ENCODE measurements at places on chromosomes 5 and 9. TPM values are rescaled to one million over a fixed set of nuclear protein-coding genes. Genes with fewer than 3 reads are reported as not detected.

GRCh38 chr9:90921104-90921503 lies 119.5 kb downstream of the SYK start:
- peaks cover 12% of the 10 kb centered on the region for H3K27me3 ChIP-seq
- H3K4me3 ChIP-seq, result no peak overlapping the region

DNA sequence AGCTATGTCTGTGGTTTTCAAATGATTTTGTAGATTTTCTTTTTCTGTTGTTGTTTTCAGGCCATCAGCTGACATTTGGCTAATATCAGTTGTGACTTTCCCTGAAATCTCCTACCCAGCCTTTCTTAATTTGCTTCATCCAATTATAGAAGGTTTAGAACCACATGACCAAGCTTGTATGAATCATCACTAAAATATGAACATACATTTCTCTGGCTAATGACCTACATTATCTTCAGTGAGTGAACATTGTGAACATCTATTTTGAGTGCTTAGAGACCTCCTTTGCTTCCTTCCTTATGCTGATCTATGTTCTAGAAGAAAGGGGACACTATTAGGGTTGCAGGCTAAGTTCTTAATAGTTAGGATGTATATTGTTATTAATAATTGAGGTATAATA lies 532.5 kb downstream of the RAB3C start:
- no peak for DNase-seq
- H3K36me3 ChIP-seq, result no peaks in the 10 kb centered on the region
- no peak overlapping the region for H3K4me3 ChIP-seq
- no peak overlapping the region for H3K27ac ChIP-seq
- H3K27me3 ChIP-seq, result no peaks in the 10 kb centered on the region
- no peaks in the 10 kb centered on the region for H3K4me1 ChIP-seq

The FAM200C gene
- total RNA-seq, result 0.84 TPM

GRCh38 chr9:124757616-124758015 lies 13.5 kb downstream of the NR6A1 start:
- peaks cover 55% of the 10 kb centered on the region for H3K27me3 ChIP-seq
- H3K36me3 ChIP-seq, result no peaks in the 10 kb centered on the region
- H3K4me3 ChIP-seq, result no peak overlapping the region
- peaks cover 19% of the 10 kb centered on the region for H3K4me1 ChIP-seq

- no peaks in the 10 kb centered on the region for H3K36me3 ChIP-seq
- H3K27me3 ChIP-seq, result no peaks in the 10 kb centered on the region
- no peaks in the 10 kb centered on the region for H3K4me1 ChIP-seq
- H3K27ac ChIP-seq, result no peak overlapping the region
- DNase-seq, result no peak
These were observed 86.5 kb upstream of the ATP10B start for GRCh38 chr5:160938532-160938931.

The EMB gene
- 43.7 TPM for total RNA-seq

The PCDHB11 gene
- not detected for total RNA-seq

DNA sequence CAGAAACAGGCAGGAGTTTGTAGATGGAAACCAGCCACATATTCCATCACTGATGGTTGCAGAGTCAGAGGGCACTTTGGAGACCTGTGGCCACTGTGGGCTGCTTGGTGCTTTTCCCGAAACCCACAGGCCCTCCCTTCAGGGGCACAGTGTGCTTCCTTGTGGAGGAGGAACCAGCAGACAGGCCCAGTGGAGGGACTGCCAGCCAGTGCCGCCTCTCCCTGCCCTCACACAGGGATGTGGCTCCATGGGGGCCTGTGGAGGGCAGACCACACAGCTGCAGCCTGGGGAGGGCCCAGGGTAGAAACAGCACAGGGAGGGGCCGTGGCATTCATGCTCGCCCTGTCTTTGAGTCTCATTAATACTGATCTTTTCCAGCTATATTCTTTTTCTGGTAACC lies 35.2 kb downstream of the CEP72 start:
- no peak for DNase-seq
- no peak overlapping the region for H3K4me3 ChIP-seq
- H3K36me3 ChIP-seq, result peaks cover 22% of the 10 kb centered on the region
- H3K27me3 ChIP-seq, result no peaks in the 10 kb centered on the region
- H3K4me1 ChIP-seq, result no peaks in the 10 kb centered on the region

- H3K27me3 ChIP-seq, result peaks cover 13% of the 10 kb centered on the region
- H3K36me3 ChIP-seq, result no peaks in the 10 kb centered on the region
- DNase-seq, result no peak
- peak overlapping the region; percentile 9 for H3K27ac ChIP-seq
- H3K4me1 ChIP-seq, result no peaks in the 10 kb centered on the region
These were observed 143.6 kb upstream of the CCNG1 start for GRCh38 chr5:163293836-163294235.

The SH2D3C gene
- total RNA-seq, result 27.3 TPM

DNA sequence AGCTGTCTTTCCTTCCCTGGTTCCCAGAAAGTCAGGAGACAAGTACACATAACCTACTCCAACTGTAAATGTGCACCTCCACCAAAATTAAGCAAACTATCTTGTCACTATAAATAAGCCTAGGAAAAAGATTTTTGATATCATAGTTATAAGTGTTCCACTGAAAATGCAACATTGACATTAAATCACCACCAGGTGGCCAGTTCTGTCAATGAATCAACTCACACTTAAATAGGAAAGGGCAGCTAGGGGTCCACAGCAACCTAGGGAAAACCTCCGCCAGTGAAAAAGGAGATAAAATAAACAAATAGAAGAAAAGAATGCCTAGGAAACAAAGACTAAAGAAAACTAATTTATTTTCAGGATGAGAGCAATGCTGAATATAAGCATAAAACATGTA lies 243.0 kb upstream of the PTPRD start:
- H3K27ac ChIP-seq, result no peak overlapping the region
- no peaks in the 10 kb centered on the region for H3K27me3 ChIP-seq
- H3K4me3 ChIP-seq, result no peak overlapping the region
- H3K36me3 ChIP-seq, result no peaks in the 10 kb centered on the region

Data from activated naive CD4-positive, alpha-beta T cell treated with anti-CD3 and anti-CD28 coated beads for 36 hours (primary cell).